ENCODE measurements at places on chromosomes 12 and 14. TPM values are rescaled to one million over a fixed set of nuclear protein-coding genes. Genes with fewer than 3 reads are reported as not detected.

The SLC8A3 gene
- 0.37 TPM for total RNA-seq

The PTCSC3 gene
- total RNA-seq: not detected

The RDH5 gene
- total RNA-seq: 8.1 TPM

The MMP14 gene
- total RNA-seq: 2.6 TPM

The CLEC6A gene
- total RNA-seq: not detected

The GARIN6 gene
- not detected for total RNA-seq

The CCNK gene
- total RNA-seq: 80.4 TPM

The GALNT8 gene
- total RNA-seq: 1.2 TPM

The CIROP gene
- not detected for total RNA-seq

The KRT2 gene
- total RNA-seq: not detected

The NEUROD4 gene
- not detected for total RNA-seq

The CMAS gene
- 37.7 TPM for total RNA-seq

DNA sequence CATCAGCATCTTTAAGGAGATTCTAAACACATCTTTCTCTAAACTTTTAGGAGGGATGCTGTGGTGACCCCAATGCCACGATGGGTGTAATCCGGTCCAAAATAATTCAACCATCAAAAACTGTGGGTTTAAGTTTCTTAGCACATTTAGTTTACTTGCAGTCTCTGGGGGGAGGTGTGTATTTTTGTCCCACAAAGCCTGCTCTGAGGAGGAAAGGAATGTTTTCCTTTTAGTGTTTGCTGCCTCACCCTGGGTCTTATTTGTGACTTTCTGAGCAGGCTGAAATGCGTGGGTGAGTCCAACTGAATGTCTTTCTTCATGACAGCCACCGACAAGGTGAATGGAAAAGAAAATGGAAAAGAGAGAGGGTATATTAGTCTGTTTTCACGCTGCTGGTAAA, 1324.7 kb downstream of the AACS start:
- H3K36me3 ChIP-seq: no peaks in the 10 kb centered on the region
- no peak overlapping the region for H3K4me3 ChIP-seq
- no peaks in the 10 kb centered on the region for H3K4me1 ChIP-seq
- no peak for DNase-seq

DNA sequence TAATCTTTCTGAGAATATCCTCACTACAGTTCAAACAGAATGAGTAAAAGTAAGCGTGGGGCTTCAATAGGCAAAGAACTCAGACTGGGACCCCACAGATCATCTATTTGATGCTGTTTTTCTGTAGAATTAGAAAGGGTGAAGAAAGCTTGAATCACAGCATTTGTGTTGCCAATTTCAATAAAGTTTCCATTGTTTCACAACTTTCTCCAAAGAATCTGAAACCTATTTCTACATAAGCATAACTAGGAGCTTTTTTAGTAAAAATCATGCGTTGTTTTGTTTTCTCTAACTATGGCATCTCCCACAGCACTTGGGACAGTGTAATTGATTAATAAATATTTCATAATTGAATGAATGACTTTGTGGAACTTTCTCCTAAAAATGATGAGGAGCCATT, 16.7 kb upstream of the NEDD1 start:
- peaks cover 4% of the 10 kb centered on the region for H3K4me1 ChIP-seq
- no peak for DNase-seq
- peaks cover 7% of the 10 kb centered on the region for H3K27me3 ChIP-seq
- H3K27ac ChIP-seq: no peak overlapping the region
- H3K4me3 ChIP-seq: no peak overlapping the region
- no peaks in the 10 kb centered on the region for H3K36me3 ChIP-seq

DNA sequence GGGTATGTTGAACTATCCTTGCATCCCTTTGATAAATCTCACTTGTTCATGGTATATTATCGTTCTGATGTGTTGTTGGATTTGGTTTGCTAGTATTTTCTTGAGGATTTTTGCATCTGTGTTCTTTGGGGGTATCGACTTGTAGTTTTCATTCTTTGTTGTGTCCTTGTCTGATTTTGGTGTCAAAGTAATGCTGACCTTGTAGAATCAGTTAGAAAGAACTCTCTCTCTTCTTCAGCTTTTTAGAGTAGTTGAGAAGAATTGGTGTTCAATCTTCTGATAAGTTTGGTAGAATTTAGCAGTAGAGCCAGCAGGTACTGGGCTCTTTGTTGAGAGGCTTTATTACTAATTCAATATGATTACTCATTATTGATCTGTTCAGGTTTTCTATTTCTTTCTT, 707.2 kb upstream of the LRFN5 start:
- no peak for DNase-seq
- H3K4me1 ChIP-seq: no peaks in the 10 kb centered on the region
- no peak overlapping the region for H3K27ac ChIP-seq

DNA sequence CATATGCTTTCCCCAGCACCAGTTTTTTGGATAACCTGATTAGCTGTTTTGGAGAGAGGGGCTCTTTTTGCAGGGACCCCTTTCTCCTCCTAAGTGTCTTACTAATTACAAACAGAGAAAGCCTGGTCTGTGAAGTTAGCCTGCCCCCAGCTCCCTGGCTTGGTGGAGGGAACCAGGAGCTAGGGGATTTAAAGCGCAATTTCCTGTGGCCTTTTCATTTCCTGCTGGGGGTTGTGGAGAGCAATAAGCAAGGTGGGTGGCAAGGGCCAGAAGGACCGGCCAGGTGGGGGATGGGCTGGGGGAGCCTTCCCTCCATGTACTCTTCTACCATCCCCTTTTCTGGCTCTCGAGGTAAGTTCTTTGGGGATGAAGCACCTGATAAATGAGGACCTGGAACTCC, 4.1 kb upstream of the CISTR start:
- H3K27ac ChIP-seq: no peak overlapping the region
- H3K36me3 ChIP-seq: no peaks in the 10 kb centered on the region
- H3K4me1 ChIP-seq: peaks cover 21% of the 10 kb centered on the region
- peaks cover 28% of the 10 kb centered on the region for H3K27me3 ChIP-seq

DNA sequence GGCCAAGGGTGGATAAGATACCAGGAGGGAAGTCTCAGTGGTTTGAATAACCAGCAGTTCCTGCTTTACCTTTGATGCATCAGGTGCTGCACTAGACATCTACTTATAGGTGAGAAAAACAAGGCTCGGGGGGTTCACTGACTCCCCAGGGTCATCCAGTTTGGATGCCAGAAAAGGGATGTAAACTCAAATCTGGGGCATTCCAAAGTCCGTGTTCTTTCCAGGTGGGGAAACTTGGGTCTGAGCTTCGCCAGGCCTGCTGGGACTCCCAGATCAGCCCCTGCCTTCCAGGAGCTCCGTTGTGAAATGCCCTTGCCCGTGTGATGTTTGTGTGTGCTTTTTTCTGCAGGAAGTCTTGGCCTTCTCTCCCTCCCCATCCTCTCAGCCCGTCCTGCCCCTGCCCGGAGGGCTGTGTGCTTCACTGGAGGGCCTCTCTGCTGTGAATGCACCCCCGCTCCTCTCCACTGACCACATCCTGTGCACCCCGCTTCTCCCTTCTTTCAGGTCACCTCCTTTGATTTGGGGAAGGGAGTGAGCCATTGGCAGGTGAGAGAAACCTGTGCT, 42.1 kb downstream of the TSPAN9 start:
- H3K27ac ChIP-seq: no peak overlapping the region
- H3K4me3 ChIP-seq: no peak overlapping the region
- DNase-seq: no peak
- peaks cover 36% of the 10 kb centered on the region for H3K27me3 ChIP-seq
- no peaks in the 10 kb centered on the region for H3K4me1 ChIP-seq

- H3K4me1 ChIP-seq: no peaks in the 10 kb centered on the region
- H3K27me3 ChIP-seq: peaks cover 5% of the 10 kb centered on the region
- H3K36me3 ChIP-seq: no peaks in the 10 kb centered on the region
Observed at GRCh38 chr14:64804754-64805260, 74.9 kb downstream of the SPTB start.

- H3K27ac ChIP-seq: no peak overlapping the region
- no peak overlapping the region for H3K4me3 ChIP-seq
- H3K27me3 ChIP-seq: no peaks in the 10 kb centered on the region
- no peak for DNase-seq
- no peaks in the 10 kb centered on the region for H3K4me1 ChIP-seq
Observed at GRCh38 chr12:68733661-68734071, 12.3 kb upstream of the SLC35E3 start.

GRCh38 chr14:103526247-103526913, 2.6 kb upstream of the TRMT61A start:
- peaks cover 20% of the 10 kb centered on the region for H3K27me3 ChIP-seq
- peaks cover 15% of the 10 kb centered on the region for H3K4me1 ChIP-seq
- peaks cover 8% of the 10 kb centered on the region for H3K36me3 ChIP-seq
- DNase-seq: no peak

DNA sequence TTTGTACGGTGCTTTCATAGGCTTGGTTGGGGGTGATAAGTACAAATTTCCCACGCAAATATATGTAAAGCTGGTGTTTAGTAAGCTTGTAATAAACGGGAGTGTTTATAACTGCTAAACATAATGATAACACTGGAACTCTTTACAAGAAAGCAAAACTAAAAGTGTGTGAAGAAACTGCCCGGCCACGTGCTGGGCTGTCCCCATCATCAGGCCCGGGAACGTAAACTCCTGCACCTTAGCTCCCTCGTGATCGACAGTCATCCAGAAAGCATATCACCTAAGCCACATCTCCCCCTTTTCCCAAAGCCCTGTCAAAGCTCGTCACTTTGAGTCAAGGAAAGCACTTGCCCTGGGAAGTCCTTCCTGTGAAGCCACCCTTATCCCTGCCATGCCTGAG, 18.0 kb upstream of the PARP11 start:
- H3K4me1 ChIP-seq: peaks cover 10% of the 10 kb centered on the region
- H3K27ac ChIP-seq: no peak overlapping the region
- H3K4me3 ChIP-seq: no peak overlapping the region
- H3K27me3 ChIP-seq: no peaks in the 10 kb centered on the region

DNA sequence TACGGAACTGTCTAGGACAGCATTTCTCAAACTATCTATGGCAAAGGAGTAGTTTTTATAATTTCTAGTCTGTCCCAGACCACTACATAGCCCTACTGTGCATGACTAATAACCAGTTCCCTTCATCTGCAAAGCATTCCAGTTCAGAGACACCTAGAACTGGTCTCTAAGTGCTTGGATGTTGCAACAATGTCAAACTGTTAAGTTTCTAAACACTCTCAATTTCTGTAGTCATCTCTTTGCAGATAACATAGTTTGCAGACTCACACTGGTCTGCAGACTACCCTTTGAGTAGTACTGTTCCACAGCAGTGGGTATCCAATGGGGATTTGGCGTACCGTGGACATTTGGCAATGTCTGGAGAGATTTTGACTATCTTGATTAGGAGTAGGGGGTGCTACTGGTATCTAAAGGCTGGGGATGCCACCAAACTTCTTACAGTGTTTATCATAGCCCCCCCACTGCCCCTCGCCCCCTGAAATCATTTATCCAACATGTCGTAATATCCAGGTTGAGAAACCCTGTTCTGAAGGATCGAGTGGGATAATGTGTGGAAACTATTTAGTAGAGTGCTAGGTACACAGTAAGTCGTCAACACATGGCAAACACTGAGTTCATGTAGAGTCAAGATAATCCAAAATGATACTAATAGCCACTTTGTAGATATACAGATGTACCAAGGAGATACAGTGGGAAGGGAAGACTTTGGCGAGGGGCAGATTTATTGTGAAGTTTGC, 1.7 kb downstream of the C12orf76 start:
- no peak overlapping the region for H3K27ac ChIP-seq
- H3K4me1 ChIP-seq: peaks cover 49% of the 10 kb centered on the region
- H3K4me3 ChIP-seq: peak overlapping the region; percentile 69

- H3K36me3 ChIP-seq: no peaks in the 10 kb centered on the region
- H3K27me3 ChIP-seq: no peaks in the 10 kb centered on the region
- H3K4me1 ChIP-seq: no peaks in the 10 kb centered on the region
Observed at GRCh38 chr12:77521508-77522115, 309.1 kb upstream of the NAV3 start.

GRCh38 chr12:12387501-12387900, 30.6 kb downstream of the BORCS5 start:
- no peaks in the 10 kb centered on the region for H3K27me3 ChIP-seq
- peak overlapping the region; percentile 87 for H3K27ac ChIP-seq
- peaks cover 51% of the 10 kb centered on the region for H3K36me3 ChIP-seq
- no peak overlapping the region for H3K4me3 ChIP-seq

DNA sequence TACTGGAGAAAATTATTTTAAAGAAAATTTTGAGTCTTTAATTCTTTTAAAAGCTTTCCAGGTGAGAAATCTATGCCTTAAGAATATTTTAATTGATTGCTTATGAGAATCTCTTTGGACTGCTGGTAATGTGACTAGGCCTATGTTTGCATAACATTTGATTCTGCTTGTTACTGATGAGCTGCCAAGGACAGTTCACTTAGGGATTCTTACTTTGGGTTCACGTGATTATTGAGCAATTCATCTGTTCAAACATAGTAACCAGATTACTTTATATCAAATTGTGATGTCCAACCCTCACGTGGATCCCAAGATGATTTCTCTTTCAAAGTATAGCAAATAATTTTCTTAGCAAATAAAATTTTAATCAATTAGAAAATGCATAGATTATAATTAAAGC, 27.4 kb upstream of the ABCD2 start:
- H3K4me1 ChIP-seq: peaks cover 19% of the 10 kb centered on the region
- DNase-seq: no peak
- H3K4me3 ChIP-seq: no peak overlapping the region
- no peaks in the 10 kb centered on the region for H3K27me3 ChIP-seq
- H3K36me3 ChIP-seq: no peaks in the 10 kb centered on the region

DNA sequence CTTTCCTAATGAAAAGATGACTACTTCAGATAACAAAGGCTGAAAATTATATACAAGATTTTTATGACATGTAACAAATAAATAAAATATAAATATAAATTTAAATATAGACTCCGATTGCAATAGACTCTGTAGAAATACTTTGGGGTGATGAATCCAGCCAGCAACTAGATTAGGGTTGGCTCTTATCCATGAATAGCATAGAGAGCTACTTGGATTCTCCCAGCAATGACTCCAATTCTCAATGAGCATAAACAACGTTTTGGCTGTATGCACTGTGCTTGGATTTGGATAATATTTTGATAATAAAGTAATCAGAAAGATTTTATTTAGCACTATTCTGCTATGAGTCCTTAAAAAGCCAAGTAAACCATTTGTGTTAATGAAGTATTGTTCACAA, 58.0 kb upstream of the LRFN5 start:
- no peaks in the 10 kb centered on the region for H3K36me3 ChIP-seq
- no peaks in the 10 kb centered on the region for H3K27me3 ChIP-seq
- H3K4me3 ChIP-seq: no peak overlapping the region
- H3K4me1 ChIP-seq: no peaks in the 10 kb centered on the region
- DNase-seq: no peak

- no peaks in the 10 kb centered on the region for H3K36me3 ChIP-seq
- no peak for DNase-seq
- peaks cover 1% of the 10 kb centered on the region for H3K27me3 ChIP-seq
- no peak overlapping the region for H3K27ac ChIP-seq
Observed at GRCh38 chr12:228846-229200, 14.9 kb upstream of the SLC6A12 start.

Data from activated T-helper 2 cell treated with anti-CD3 and anti-CD28 coated beads, Interferon-gamma antibody, Interleukin-2, Interleukin-4, amounts not matched to agents 10 μg/mL and 5 μg/mL and 100 μg/mL, durations not matched to agents 14 hours and 24 hours and 36 hours (primary cell).